CD8-positive, alpha-beta memory T cell (primary cell): ENCODE measurements at places on chromosomes 2 and 18. TPM values are rescaled to one million over a fixed set of nuclear protein-coding genes. Genes with fewer than 3 reads are reported as not detected.

- no peak overlapping the region for H3K27ac ChIP-seq
- no peaks in the 10 kb centered on the region for H3K27me3 ChIP-seq
- no peak overlapping the region for H3K4me3 ChIP-seq
- no peaks in the 10 kb centered on the region for H3K36me3 ChIP-seq
- no peak for DNase-seq
Measured at GRCh38 chr2:233654501-233654900, 17.2 kb upstream of the UGT1A9 start.

- H3K36me3 ChIP-seq, result no peaks in the 10 kb centered on the region
- H3K4me3 ChIP-seq, result no peak overlapping the region
- H3K4me1 ChIP-seq, result no peaks in the 10 kb centered on the region
- DNase-seq, result no peak
Measured at GRCh38 chr2:84792856-84793522, 87.9 kb downstream of the TRABD2A start.

Gene RAB6C
- 0.09 TPM for total RNA-seq

- DNase-seq, result no peak
- H3K27me3 ChIP-seq, result no peaks in the 10 kb centered on the region
- H3K4me3 ChIP-seq, result no peak overlapping the region
- H3K4me1 ChIP-seq, result no peaks in the 10 kb centered on the region
Measured at GRCh38 chr2:109597283-109597682, 16.5 kb downstream of the SEPTIN10 start.

GRCh38 chr2:58194458-58194857, 46.7 kb downstream of the FANCL start:
- H3K27ac ChIP-seq, result no peak overlapping the region
- H3K4me3 ChIP-seq, result no peak overlapping the region
- no peak for DNase-seq
- no peaks in the 10 kb centered on the region for H3K4me1 ChIP-seq

GRCh38 chr2:11775384-11775783, 29.0 kb downstream of the LPIN1 start:
- DNase-seq, result no peak
- peaks cover 28% of the 10 kb centered on the region for H3K4me1 ChIP-seq
- H3K4me3 ChIP-seq, result no peak overlapping the region
- no peaks in the 10 kb centered on the region for H3K27me3 ChIP-seq
- no peak overlapping the region for H3K27ac ChIP-seq

Gene MDH1B
- 0.81 TPM for total RNA-seq

GRCh38 chr2:118607641-118608040, 239.8 kb downstream of the EN1 start:
- H3K27me3 ChIP-seq, result no peaks in the 10 kb centered on the region
- no peak overlapping the region for H3K27ac ChIP-seq
- no peaks in the 10 kb centered on the region for H3K4me1 ChIP-seq
- H3K4me3 ChIP-seq, result no peak overlapping the region

GRCh38 chr2:119718501-119719260, 39.7 kb downstream of the TMEM177 start:
- no peaks in the 10 kb centered on the region for H3K4me1 ChIP-seq
- no peaks in the 10 kb centered on the region for H3K27me3 ChIP-seq
- no peak overlapping the region for H3K27ac ChIP-seq
- H3K36me3 ChIP-seq, result no peaks in the 10 kb centered on the region
- no peak overlapping the region for H3K4me3 ChIP-seq
- DNase-seq, result no peak

Gene SATB2
- 0.13 TPM for total RNA-seq

DNA sequence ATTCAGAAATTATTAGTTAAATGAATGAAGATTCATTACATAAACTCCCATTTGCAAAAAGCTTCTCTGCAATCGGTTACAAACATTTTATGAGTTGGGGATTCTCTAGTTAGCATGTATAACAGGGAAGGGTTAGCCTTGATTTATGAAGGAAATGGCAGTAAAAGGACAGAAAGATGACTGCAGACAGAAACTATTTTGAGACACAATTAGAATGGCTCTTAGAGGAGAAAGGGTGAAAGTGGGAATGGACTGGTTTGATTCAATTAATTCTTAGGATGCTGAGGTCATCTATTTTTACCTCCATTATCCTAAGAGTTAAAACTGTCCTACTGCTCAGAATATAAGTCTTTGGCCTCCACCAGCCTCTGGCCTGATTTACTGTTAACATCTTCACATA, 250.8 kb upstream of the DLGAP1 start:
- no peaks in the 10 kb centered on the region for H3K4me1 ChIP-seq
- no peak for DNase-seq
- no peak overlapping the region for H3K4me3 ChIP-seq
- no peaks in the 10 kb centered on the region for H3K27me3 ChIP-seq
- no peak overlapping the region for H3K27ac ChIP-seq

DNA sequence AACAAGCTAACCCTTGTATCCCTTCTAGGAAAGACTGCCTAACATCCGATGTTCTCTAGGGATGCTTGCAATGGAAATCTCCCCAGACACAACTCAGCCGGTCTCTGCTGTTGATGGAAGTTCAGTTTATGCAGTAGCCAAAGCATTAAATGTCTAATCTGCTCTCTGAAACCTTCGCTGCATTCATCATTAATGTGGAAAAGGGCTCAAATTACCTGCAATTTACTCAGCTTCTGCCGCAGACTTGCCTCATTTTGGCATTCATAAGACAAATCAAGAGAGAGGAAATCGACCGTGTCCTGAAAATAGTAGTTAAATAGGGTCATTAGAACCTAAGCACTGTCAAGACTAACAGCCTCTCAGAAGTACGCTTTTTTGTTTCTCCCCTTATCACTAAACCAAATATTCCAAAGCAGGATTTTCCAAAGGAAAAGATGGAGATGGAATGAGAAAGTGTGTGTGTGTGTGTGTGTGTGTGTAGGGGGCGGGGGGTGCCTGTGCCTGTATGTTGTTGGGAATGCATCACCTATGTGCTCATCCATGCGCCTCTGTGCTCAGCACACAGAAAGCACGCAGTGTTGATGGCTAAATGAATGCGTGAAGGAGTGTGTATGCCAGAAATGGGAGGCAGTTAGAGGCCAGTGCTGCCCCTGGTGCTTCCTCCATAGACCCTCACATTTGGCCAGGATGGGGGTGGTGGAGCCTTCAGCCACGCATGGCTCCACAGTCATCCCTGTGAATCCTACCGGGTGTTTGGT, 7.4 kb downstream of the LCT start:
- no peaks in the 10 kb centered on the region for H3K4me1 ChIP-seq
- H3K36me3 ChIP-seq, result no peaks in the 10 kb centered on the region
- H3K27me3 ChIP-seq, result no peaks in the 10 kb centered on the region
- H3K27ac ChIP-seq, result no peak overlapping the region

DNA sequence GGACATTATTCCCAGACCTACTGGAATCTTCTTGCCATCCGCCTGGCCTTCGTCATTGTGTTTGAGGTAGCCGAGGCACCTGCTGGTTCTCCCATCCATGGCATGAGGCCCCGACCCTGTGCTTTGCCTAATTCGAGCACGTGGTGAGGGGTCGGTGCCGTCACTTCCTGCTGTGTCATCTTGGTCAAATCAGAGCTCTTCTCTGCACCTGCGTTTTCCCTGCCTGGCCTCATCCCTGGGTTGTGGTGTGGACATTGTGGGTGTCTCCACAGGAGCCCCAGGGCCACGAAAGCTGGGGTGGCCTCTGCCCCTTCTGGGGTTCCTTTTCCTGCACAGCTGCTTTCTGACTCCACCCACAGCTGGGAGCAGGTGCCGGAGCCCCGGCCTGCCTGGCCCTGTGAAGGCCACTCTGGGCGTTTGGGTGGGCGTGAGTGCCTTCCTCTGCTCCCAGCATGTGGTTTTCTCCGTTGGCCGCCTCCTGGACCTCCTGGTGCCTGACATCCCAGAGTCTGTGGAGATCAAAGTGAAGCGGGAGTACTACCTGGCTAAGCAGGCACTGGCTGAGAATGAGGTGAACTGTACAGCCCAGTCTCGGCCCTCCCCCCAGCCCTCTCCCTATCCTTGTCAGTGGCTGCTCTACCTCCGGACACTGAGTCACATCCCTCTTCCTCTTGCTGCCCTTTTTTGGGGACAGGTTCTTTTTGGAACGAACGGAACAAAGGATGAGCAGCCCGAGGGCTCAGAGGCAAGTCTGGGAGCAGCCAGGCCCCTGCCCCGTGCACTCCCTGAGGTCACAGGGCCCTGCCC, 34.9 kb downstream of the ANO7 start:
- H3K27me3 ChIP-seq, result peaks cover 4% of the 10 kb centered on the region
- no peak overlapping the region for H3K27ac ChIP-seq
- H3K4me3 ChIP-seq, result no peak overlapping the region
- no peaks in the 10 kb centered on the region for H3K36me3 ChIP-seq

Gene VWC2L
- not detected for total RNA-seq

Gene UCN
- total RNA-seq, result 2.6 TPM

Gene UGT1A10
- not detected for total RNA-seq

Gene PSMD14
- 100 TPM for total RNA-seq

Gene TGFA
- 0.35 TPM for total RNA-seq

DNA sequence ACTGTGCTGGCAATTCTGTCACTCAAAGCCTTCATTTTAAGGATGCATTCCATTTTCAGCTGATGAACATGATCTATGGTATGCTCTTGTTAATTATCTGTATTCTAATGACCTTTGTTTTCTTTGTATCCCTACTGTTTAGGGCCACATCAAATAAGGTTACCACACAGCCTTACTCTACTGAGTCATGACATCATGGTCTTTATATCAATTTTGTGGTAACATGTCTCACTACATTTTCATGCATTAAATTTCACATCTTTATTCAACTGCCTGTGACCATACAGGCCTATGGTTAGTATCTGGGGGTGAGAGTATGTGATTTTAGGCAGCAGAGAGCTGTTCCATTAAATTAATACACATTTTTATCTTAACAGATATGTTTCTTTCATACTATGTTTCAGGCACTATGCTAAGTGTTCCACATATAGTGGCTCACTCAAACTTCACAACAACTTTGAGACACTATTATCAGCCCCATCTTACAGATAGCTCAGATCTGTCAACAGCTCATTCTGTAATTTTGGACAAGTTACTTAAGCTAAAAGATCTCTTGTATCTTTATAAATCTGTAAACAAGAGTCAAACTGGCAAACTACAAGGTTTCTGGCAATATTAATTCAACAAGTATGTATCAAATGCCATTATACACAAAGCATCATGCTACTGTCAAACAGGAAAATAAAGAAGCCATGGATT, 18.0 kb downstream of the LRPPRC start:
- no peak for DNase-seq
- no peaks in the 10 kb centered on the region for H3K4me1 ChIP-seq
- no peaks in the 10 kb centered on the region for H3K27me3 ChIP-seq
- H3K4me3 ChIP-seq, result no peak overlapping the region
- no peak overlapping the region for H3K27ac ChIP-seq

GRCh38 chr2:9327873-9328352, 95.4 kb downstream of the ITGB1BP1 start:
- no peaks in the 10 kb centered on the region for H3K4me1 ChIP-seq
- H3K27me3 ChIP-seq, result no peaks in the 10 kb centered on the region
- H3K36me3 ChIP-seq, result no peaks in the 10 kb centered on the region
- DNase-seq, result no peak
